ENCODE measurements at places on chromosomes 5 and 9. TPM values are rescaled to one million over a fixed set of nuclear protein-coding genes. Genes with fewer than 3 reads are reported as not detected.

RELL2 gene
- total RNA-seq = 7.2 TPM

SPINK6 gene
- total RNA-seq = not detected

- DNase-seq = peak; percentile 8
These were observed 12.3 kb upstream of the KCNIP1 start for GRCh38 chr5:170491479-170491878.

GRCh38 chr5:6732634-6733410 lies 19.6 kb downstream of the TENT4A start:
- no peak for DNase-seq

GRCh38 chr5:169856571-169856970 lies 123.7 kb downstream of the INSYN2B start:
- DNase-seq = no peak

GRCh38 chr5:138706655-138707480 lies 46.4 kb upstream of the CTNNA1 start:
- no peak for DNase-seq

CXCL14 gene
- 2.4 TPM for total RNA-seq

DNA sequence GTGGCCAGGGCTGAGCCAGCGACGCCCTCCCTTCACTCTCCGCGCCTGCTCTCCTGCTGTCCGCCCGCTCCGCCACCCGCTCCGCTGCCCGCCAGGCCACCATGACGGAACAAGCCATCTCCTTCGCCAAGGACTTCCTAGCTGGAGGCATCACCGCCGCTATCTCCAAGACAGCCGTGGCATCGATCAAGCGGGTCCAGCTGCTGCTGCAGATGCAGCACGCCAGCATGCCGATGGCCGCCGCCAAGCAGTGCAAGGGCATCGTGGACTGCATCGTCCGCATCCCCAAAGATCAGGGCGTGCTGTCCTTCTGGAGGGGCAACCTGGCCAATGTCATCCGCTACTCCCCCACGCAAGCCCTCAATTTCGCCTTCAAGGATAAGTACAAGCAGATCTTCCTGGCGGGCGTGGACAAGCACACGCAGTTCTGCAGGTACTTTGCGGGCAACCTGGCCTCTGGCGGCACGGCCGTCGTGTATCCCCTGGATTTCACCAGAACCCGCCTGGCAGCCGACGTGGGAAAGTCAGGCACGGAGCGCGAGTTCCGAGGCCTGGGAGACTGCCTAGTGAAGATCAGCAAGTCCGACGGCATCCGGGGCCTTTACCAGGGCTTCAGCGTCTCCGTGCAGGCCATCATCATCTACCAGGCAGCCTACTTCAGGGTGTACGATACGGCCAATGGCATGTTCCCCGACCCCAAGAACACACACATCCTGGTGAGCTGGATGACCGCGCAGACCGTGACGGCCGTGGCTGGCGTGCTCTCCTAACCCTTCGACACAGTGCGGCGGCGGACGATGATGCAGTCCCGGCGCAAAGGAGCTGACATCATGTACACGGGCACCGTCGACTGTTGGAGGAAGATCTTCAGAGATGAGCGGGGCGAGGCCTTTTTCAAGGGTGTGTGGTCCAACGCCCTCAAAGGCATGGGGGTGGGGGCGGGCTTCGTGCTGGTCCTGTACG lies 1130.4 kb upstream of the ACO1 start:
- no peak for DNase-seq

DNA sequence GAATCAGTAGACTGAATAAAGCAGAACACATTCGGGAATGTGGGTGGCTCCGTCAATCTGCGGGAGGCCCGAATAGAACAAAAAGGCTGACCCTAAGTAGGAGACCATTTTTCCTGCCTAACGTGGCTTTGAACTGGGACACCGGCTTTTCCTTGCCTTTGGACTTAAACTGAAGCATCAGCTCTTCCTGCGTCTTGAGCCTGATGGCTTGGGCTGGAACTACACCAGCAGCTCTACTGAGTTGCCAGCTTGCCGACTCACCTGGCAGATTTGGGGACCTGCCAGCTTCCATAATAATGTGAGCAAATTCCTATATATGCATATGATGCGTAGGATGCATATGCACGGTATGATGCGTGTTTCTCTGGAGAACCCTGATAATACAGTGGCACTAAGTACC lies 111.3 kb downstream of the DAPK1 start:
- no peak for DNase-seq

SH2D3C gene
- total RNA-seq = 11.4 TPM

- DNase-seq = no peak
These were observed 192.8 kb downstream of the CDH18 start for GRCh38 chr5:19795218-19795617.

GARNL3 gene
- 34.2 TPM for total RNA-seq

- no peak for DNase-seq
These were observed 276.7 kb downstream of the CDH10 start for GRCh38 chr5:24368115-24368514.

- no peak for DNase-seq
These were observed 85.0 kb downstream of the LMX1B start for GRCh38 chr9:126698756-126699155.

DNA sequence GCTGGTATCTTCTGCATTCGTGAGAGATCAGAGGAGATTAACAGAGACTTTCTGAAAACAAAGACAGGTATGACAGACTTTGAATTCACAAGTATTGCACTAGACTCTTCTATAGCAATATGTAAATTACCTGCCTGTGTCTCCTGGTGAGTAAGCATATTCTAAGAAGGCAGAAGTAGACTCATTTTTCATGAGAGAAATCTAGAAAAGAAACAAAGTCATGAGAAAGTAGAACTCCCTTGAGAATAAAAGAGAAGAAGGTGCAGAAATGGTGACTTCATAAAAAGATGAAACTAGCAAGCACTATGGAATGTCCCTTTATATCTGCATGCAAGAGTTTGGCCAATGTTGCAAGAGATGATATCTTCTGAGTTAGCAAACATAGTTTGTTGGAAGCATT lies 419.8 kb downstream of the DMRT2 start:
- DNase-seq = no peak
